ENCODE measurements at places on chromosomes 1 and 21. TPM values are rescaled to one million over a fixed set of nuclear protein-coding genes. Genes with fewer than 3 reads are reported as not detected.

The HMGCL gene
- 23.1 TPM for total RNA-seq

The TPRG1L gene
- total RNA-seq: 44.7 TPM

The FAM110D gene
- total RNA-seq: 5.6 TPM

The S100A7 gene
- not detected for total RNA-seq

The CDCA8 gene
- 18.6 TPM for total RNA-seq

The VTCN1 gene
- not detected for total RNA-seq

Measured in vein endothelial cell (primary cell).